ENCODE measurements at places on chromosomes 7 and 10. TPM values are rescaled to one million over a fixed set of nuclear protein-coding genes. Genes with fewer than 3 reads are reported as not detected.

The ZNF467 gene
- 1.1 TPM for total RNA-seq

The TMEM196 gene
- total RNA-seq: not detected

The BAMBI gene
- total RNA-seq: 10.5 TPM

The CTAGE6 gene
- not detected for total RNA-seq

The CYCS gene
- 219 TPM for total RNA-seq
